ENCODE measurements at places on chromosomes 4 and X.

GRCh38 chr4:84753321-84753972 lies 170.5 kb downstream of the CDS1 start:
- no peak for DNase-seq

GRCh38 chrX:46200413-46200812 lies 344.8 kb downstream of the ZNF674 start:
- DNase-seq: peak; percentile 21

DNA sequence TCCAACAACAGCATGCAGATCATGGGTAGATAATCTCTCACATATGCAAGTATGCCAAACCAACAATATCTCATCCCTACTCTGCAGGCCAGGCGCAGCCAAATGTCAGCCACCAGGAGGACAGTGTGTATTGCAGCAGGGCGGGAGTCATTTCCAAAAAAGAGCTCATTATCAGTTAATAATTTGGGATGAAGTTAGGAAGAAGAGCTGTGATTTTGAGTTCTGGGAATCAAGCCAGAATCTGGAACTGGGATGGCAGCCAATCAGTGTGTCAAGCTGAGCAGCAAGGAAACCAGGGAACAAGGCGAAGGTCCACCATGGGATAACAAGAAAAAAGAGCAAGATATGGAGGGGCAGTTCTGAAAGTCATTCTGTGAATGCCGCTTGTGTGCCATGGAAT lies 88.2 kb upstream of the CAMK2D start:
- DNase-seq: peak; percentile 50

GRCh38 chr4:178086320-178086719 lies 644.1 kb upstream of the AGA start:
- DNase-seq: no peak

DNA sequence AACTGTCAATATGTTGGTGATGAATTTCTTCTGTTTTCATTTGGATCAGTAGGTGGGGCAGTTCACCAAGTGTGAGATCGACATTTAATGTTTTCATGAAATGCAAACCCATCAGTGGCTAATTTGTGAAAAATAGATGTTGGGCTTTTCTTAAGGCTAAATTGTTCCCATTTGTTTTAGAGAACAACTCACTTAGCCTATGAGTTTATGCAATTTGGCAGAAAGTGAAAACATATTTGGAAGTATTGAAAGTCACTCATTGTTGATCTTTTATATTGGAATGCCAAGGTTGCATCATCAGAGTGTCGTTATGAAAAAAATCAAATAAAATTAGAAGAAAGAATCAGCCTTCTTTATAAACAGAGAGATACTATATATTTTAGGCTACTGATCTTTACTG lies 132.4 kb downstream of the RPA4 start:
- DNase-seq: no peak

DNA sequence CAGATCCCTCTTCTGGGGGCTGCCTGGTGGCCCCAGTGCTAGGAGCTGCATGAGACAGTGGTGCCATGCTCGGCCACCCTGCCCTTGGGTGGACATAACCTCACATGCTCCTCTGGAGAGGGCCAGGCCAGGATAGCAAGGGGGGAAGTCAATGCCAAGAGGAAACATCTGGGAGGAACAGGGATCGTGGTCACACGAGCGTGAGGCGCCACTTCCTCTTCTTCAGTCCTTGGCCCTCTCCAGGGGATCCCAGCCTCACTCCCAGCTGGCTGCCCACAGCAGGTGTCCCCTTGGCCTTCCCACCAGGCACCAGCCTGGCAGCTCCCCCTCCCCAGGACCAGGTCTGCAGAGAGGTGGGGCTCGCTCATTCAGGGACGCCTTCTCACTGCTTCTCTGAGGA lies 28.6 kb downstream of the TBC1D14 start:
- no peak for DNase-seq

DNA sequence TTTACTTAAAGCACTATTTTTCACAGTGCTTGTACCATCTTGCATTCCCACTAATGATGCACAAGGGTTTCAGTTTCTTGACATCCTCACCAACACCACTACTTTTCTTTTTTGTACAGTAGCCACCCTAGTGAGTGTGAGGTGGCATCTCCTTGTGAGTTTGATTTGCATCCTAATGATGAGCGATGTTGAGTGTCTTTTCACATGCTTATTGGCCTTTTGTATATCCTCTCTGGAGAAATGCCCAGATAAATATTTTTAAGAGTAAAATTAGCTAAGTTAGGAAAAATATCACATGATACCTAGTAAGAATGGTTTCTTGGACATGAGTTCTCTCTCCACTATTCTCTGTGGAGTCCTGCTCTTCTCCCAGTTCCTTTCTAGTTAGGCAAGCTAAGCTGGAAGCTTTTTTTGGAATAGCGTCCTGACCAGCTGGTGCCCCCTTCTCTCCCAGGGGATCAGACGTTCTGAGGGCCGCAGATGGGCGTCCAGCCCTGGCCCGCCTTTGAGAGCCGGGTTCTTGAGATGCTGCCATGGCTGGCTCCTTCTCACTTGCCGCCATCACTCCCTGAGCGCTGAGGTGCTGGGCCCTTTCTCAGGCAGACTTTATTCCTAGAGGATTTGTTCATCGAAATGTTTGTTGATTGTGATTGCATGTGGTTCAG lies 132.1 kb downstream of the ARHGAP10 start:
- no peak for DNase-seq

GRCh38 chr4:174214101-174214878 lies 69.2 kb downstream of the FBXO8 start:
- no peak for DNase-seq

DNA sequence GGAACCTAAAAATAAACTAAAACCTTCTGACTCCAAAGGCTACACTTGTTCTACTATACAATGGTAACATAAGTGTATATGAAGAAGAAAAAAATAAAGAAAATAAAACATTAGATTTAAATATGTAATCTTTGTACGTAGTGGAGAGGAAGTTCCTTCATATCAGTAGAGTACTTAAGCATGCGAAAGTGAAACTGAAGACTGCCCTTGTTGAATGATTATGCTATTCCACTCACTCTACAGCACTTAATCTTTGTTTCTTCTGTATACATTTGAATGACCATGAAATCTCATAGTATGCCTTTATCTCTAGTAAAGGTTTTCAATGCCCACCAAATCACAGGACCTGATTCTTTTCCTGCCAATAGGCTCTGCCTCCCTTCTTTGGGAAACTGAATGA lies 78.9 kb downstream of the NDST3 start:
- DNase-seq: no peak

DNA sequence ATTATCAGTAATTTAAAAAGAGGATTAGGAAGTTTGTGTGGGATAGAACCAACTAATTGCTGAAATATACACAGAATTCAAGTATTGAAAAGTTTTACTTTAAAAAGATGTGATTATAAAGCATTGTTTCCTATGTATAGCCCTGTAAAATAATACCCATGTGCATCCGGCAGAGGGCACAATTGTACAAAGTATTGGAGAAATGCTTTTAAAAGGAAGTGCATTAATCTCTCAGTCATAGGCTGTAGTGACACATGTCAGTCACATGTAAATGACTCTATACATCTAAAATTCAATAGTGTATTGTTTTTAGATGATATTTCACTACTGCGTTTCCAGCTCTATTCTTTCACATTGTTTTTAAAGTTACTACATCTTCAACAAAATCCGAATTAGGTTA lies 9.7 kb upstream of the GEMIN8 start:
- no peak for DNase-seq

- no peak for DNase-seq
Observed at GRCh38 chrX:37640142-37640541, 45.4 kb upstream of the XK start.

DNA sequence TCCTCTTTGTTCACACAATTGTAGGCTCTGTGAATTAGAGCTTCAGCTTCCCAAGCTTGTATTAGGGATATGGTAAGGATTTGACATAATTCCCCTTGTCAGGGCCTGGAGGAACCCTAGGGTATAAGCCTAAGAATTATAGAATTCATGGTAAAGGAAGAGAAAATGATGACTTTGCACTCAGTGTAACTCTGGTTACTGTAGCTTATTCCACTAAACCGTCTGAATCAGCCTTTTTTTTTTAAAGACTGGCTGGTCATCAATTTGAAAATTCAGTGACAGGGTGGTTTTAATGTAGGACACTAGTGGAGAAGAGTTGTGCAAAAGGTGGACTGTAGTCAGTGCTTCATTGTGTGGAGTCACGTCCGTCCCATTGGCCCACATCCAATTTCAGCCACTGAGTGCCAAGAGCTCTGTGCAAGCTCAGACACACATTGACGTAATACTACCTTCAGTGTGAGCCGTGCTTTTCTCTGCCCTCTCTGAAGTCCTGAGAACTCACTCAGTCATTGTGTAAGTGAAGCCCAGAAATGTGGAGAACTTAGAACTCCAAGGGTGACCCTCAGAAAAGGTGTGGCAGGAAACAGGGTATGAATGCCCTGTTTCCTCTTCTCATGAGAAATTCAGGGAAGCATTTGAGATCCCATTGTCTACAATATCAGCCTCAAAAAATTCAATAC lies 449.8 kb downstream of the C4orf33 start:
- no peak for DNase-seq

- DNase-seq: no peak
Observed at GRCh38 chrX:82813671-82814078, 694.4 kb upstream of the POU3F4 start.

- no peak for DNase-seq
Observed at GRCh38 chr4:44912980-44913379, 186.6 kb upstream of the GNPDA2 start.

DNA sequence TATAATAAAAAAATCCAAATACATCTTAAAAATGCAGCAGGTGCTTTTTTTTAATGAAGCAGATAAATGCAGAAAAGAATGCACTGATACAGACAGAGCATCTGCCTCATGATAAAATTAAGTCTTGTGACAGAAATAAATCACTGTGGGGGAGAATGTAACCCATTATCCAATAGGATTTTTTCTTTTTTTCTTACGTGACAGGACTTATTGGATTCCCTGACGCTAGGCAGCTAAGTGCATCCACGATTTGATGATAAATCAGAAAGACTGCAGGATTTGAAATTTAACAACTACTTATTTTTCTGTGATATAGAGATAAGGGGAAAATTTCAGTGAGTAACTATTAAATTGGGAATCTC lies 110.6 kb upstream of the PPARGC1A start:
- no peak for DNase-seq
